ENCODE measurements at places on chromosomes 5 and 9.
A peak's percentile ranks its signal among the peaks of the same experiment; 100 is the strongest.

DNA sequence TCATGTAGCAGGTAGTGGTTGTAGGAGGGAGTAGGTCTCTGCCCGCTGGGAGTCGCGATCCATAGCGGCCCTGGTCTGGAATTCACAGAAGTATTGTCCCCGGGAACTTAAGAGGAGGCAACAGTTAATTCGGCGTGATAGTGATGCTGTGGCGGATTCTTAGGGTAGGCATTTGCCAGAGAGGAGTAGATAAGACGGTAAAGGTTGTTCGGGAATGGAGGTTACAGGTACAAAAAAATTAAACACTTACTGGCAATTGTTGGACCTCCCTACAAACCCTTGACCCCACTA is 679 bp downstream of the SMC5 start:
- no peak for DNase-seq

GRCh38 chr5:128305341-128305740 is 221.8 kb downstream of the SLC12A2 start:
- no peak for DNase-seq

DNA sequence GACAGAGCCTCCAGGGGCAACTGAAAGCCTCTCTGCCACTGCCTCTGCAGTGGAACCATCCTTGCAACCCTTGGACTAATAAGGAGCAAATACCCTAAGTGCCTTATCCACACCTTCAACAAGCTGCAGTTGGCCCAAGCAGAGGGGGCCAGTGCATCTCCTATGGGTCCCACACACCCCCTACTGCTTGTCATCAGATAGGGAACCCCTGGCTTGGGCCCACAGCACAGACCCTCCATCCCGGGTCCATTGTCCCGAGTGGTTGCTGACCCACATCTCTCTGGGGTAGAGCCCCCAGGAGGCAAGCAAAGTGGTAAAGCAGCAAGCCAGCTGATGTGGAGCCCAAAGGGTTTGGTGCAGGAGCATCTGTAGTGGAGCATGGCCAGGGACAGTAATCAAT is 119.5 kb downstream of the PJA2 start:
- DNase-seq = no peak

GRCh38 chr5:33939556-33940262 is 3.5 kb downstream of the RXFP3 start:
- DNase-seq = no peak

DNA sequence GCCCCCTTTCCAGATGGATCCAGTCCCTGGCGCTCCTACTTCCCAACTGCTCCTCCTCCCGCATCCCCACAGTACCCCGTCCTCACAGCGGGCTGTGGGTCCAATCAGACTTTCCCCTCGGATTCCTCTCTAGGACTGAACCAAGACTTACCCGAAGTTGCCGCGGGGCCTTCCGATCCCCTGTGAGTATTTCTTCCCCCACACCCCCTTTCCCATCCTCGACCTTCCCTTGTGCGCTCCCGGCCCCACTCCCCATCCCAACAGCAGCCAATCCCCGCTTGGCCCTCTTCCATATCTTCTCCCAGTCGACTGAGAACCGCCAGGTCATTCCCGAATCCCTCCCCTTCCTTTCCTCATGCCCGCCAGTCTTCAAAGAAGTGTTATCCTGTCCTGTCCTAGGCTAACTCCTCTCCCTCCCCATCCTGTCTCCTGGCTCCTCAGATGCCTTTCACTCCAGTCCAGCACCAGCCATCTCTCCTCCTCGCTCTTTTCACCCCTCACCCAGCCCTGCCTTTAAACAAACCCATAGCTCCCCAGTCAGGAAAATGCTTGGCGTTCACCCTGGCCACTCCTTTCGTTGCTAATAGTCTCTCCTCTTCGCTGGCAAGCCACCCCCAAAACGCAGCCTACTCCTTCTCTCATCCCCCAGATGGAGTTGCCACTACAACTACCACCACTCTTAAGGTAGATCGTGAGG is 646 bp downstream of the SWI5 start:
- DNase-seq = peak; percentile 29

DNA sequence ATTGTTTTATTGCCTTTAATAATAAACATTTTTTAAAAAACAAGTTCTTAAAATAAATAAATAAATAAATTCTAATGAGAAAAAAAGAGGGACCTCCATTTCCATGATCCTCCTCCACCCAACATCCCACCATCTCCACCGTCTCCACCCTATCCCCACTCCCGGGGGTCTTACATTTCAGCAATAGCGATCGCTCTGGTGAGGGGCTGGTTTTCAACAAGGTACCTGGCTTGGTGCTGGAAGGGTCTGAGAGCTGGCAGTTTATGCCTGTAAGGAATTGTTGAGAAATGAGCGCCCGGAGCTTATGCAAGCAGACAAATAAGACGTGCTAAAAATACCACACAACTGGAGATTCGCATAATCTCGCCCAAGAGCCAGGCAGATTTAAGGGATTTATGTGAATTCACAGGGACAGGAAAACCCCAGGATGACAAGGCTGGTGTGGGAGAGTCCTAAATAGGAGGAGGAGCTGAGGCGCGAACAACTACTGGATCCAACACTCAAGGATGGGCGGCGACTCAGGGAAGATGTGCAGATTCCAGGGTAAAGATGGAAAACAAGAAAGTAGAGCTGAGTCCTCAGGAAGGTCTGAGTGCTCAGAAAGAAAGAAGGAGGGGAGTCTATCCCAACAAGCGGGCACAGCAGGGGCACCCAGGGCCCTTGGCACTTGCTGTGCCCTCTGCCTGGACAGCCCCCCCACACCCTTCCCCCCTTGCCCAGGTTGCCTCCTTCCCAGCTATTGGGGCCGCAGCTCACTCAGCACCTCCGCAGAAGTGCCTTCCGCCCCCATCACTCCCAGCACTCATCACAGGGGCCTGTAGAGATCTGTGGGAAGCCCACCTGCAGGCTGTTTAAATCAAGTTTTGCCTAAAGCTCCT is 27.0 kb downstream of the TRIM14 start:
- DNase-seq = no peak

DNA sequence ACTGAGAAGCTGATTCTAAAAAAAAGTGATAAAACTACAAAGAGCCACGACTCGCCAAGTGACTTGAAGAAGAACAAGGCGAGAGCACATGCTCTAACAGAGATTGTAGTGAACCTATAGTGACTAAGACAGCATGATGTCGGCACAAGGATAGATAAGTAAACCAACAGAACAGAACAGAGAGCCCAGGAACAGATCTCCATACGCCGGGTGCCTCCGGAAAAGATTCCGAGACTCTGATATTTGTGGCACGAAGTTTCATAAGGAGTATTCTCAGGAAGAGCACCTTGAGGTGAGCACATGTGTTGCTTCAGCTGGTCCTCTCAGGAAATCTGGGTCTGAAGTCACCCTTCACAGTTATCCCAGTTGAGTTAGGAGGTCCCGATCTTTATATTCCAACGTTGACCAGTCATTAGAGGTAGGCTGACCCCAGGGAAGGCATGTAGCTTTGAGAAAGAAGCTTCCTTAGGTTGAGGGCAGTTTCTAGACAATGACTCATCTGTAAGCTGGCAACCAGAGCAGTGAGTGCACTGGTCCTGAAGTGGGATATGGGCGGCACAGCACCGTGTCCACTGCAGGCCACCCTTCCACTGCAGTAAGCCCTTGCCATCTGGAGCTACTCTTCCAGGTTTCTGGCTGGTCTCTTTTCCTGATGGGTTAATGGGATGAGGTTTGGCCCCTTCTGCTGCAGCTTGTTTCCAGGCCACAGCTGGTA is 13.6 kb upstream of the CLK4 start:
- no peak for DNase-seq

GRCh38 chr9:131511880-131512279 is 9.2 kb downstream of the POMT1 start:
- no peak for DNase-seq

- DNase-seq = no peak
Measured at GRCh38 chr9:89806371-89807100, 201.7 kb downstream of the GADD45G start.

DNA sequence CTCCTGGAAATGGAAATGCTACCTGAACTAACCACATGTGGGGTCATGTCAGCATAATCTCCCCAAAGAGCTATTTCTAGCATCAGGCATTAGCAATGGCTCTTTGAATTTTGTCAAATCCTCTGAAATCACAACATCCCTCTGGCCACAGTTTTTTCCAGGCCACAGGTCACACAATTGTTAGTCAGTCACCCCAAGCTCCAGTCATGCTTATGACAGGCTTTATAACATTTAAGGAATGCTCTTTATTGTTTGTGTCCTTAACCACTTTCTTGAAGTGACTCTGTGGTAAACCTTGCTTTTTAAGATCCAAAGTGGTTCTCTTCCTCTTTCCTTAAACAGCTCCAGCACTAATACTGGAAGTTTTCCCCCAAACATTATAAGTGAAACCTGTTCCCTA is 169.2 kb upstream of the HMHB1 start:
- DNase-seq = no peak

DNA sequence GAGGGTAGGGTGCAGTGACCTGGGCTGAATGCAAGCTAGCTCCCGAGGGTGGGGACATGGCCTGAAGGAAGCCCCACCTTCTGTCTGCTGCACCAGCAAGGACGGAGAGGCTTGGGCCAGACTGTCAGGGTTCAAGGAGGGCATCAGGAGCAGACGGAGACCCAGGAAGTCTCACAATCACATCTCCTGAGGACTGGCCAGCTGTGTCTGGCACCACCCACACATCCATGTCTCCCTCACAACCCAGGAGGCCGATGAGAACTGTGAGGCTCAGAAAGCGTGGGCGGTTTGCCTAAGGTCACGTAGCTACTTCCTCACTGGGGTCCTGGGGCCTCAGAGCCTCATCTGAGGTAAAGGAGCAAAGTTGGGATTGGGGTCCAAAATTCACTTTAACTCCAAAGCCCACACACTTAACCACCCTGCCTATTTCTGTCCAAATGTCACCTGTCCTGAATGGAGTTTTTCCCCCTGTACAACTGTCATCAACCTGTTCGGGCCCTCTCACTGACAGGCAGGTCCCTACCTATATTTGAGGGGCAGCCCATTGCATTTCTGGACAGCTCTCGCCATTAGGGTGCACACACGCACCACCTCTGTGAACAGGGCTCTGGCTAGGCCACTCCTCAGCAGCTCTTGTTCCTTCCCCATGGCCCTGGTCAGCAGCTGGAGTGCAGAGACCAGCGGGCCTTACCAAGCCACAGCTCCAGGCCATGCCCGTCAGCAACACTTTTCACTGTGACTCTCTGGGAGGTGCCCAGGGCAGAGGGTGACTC is 3.4 kb downstream of the IL13 start:
- DNase-seq = no peak

DNA sequence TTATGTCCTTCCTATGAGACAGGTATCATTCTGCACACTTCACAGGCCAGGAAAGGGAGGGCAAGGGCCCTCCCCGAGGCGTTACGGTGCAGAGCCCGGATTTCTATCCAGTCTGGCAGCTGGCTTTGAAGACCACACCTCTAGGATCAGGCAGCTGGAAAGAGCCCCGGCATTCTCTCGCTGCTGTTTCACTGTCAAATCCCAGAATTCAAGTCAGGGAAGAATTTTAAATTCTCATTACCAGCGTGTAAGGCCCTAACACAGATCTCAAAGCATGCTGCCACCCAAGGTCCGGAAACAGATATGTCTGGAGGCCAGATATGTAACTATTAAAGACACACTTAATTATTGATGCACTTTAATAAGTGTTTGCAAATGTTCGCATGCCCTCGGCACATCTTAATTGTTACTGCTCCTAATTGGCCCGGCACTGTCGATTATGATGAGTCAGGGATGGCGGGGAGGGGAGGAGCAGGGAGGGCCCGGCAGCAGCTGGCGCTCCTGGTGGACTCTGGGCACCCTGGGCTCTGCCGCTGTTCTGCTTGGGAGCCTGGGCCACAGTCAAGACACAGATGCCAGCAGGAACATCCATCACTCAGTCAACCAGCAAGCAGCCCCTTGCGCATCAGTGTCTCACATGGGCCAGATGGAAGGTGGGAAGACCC is 76.3 kb upstream of the BARHL1 start:
- no peak for DNase-seq
